ENCODE measurements at places on chromosomes 2 and 18.

DNA sequence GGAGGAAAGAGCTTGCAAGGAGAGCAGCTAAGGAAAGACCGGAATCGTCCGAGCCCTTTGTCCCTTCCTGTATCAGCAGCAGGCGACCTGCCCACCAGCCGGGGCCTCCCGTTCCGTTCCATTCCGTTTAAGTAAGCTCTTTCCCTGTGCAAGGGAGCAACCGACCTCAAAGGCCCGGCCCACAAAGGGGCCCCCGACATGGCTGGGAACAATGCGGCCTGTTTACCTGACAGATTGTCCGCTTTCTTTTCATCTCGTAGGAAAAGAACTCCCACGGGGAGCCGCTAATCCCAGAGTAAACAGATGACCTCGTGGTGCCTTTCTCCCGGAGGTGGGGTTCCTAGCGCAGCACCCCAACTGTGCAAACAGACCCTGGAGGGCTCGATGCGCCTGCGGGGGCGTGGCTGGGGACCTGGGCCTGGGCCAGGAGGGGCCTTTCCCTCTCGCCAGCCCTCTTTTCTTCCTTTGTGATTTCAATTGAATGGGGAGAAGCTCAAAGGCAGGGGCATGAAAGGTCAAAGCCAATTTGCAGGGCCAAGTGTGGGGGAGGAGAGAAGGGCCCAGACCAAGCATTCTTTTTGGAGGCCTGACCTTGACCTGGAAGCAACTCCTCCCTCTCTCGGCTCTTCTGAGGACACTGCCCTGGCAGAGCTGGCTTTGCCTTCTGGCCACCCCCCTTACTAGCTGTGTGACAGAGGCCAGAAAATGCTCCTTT, 120.2 kb downstream of the INHBB start:
- DNase-seq: peak; percentile 32

DNA sequence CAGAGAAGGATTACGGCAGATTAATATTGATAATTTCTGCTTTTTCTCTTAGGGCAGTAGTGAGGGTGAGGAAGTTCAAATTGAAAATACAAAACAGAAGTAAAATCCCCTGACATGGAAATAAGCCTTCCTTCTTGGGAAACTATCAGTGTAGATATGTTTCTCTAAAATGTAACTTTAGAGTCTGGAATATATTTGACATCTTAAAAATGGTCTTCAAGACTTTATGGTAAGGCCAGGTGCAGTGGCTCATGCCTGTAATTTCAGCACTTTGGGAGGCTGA, 33.0 kb downstream of the INPP5D start:
- no peak for DNase-seq

DNA sequence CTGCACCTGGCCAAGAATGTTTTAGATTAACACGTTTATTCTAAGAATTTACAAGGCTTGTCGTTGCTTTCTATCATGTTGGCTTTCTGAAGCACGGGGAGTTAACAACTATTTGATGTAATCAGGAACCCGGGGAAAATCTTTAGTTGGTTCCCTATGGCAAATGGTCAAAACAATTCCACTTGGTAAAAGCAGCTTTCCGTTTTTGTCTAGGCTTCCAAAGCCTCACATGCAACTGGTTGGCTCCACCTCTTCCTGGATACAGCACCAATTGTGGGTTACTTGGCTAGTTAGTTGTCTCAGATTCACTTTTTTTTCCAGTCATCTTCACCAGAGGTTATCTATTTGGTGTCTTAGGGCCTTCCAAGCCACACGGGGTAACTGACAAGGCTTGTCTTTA, 2.8 kb downstream of the COLEC12 start:
- DNase-seq: no peak

DNA sequence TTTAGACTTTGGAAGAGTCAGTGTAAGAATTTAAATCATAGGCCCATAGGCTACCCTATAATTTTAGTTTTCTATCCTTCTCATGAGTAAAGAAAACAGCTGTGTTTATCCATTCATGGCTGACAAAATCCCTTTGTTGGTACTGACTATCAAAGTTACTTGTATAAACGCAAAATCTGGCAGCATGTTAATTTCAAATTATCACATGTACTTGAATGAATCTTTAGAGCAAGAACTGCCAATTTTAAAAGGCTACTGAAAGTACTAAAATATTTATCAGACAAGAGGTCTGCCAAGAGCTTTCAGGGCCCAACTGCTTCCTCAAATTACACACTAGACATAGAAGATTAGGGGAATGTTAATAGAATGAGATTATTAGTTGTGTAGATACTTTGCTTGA, 66.6 kb downstream of the MYL12B start:
- DNase-seq: no peak

GRCh38 chr18:38895560-38895959, 1330.0 kb upstream of the CELF4 start:
- no peak for DNase-seq

DNA sequence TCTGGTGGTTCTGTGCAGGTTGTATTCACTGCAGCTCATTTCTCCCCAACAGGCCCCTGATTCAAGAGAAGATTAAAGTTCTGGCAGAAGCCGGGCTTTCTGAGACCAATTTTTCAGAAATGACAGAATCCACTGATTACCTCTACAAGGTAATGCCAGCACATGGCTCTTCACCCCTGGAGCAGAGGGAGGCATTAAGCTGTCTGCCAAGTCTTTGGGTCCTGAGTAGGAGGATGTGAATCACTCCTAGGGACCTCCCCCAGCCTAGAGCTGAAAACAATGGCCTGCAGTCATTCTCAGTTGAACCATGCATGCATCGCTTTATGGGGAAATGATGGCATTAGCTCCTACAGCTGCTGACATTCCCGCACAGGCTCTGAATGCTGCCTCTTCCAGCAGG, 20.5 kb upstream of the RPL37A start:
- DNase-seq: no peak

DNA sequence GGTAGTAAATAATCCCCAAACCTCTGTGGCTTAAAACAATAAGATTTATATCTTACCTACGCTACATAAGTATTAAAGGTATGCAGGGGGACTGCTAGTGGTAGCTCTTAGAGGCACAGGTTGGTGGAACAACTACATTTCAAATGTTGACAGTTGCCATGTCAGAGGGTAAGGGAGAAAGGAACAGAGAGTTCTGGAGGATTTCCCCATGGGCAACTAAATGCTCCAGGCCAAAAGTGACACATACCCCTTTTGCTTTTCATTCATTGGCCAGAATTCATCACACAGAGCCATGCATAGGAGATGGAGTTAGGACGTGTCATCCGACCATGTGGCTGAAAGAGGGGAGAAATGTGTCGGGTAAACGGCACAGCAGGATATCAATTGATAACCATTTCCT, 133.2 kb downstream of the NAPG start:
- DNase-seq: no peak

- no peak for DNase-seq
Measured at GRCh38 chr2:65779021-65779420, 346.6 kb upstream of the SPRED2 start.

DNA sequence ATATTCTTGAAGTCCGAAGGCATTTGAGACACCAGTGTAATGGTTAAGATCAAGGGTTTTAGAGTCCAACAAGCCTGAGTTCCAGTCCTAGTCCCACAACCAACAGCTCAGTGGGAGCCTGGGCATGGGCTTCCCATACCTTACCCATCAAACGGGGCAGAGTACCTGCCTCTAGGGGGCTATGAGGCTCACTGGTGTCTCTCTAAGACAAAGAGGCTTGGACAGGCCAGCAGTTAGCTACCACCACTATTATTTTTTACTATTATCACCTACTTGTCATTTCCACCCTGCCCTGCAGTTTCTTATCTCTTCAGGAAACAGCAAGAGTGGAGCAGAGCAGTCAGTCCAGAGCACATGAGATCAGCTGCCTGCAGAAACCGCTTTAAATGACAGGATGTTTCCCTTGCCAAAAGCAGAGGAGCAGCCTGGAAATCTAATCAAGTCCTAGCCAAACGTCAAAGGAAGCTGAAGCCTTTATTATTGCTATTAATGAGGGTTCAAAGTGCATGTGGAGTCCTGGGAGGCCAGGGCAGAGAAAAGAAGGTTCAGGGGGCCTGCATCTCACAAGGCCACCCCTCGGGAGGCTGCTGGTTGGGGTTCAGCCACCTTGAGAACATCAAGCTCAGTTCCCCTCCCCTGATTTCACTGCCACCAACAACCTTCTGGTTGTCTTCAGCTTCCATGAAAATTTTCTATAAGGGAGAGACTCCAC, 66.6 kb downstream of the STPG4 start:
- no peak for DNase-seq

- no peak for DNase-seq
Measured at GRCh38 chr2:62550461-62550860, 44.5 kb upstream of the TMEM17 start.

DNA sequence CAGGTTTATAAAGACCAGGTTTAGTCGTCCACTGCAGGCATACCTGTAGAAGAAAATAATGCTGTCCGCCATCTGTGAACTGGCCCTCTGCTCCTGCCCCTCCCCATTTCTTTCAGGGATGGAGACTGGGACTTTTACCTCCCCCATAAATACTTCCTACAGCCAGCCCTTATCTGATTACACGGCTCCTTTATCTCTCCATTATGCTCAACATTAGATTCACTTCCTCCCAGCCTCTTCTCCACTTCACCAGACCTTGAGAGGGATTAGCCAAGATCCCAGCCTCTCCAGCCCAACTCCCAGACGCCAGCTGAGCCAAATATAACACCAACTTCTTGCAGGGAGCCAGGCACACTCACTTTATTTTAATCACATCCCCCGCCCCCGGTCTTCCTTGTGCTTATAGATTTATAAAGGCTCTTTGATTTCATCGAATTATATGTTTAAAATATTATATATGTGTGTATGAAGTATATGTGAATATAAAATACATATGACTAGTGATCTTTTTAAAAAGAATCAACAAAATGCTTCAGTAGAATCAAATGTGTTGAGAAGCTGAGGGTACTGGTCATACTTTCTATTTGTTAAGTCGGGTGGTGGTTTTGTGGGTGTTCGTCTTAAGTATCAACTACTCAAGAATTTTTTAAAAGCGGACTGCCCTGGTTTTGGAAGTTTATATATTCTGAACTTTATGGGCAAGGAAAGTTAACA, 81.0 kb downstream of the SPRED2 start:
- DNase-seq: no peak

DNA sequence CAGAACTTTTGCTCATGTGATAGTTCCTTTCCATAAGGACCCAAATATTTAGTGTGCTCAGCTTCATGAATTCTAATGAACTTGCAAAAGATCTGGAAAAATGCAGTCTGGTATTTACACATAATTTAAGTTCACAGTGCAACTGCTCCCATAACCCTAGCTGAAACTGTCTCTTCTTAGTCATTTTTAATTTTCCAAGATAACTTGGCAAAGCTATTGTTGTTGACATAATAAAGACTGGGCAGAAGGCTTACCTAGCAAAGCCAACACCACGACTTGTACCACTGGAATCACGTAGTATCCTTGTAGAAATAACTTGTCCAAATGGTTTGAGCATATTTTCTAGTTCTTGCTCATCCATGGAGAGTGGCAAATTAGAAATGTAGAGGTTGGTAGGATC, 103.0 kb upstream of the ITGB6 start:
- no peak for DNase-seq

DNA sequence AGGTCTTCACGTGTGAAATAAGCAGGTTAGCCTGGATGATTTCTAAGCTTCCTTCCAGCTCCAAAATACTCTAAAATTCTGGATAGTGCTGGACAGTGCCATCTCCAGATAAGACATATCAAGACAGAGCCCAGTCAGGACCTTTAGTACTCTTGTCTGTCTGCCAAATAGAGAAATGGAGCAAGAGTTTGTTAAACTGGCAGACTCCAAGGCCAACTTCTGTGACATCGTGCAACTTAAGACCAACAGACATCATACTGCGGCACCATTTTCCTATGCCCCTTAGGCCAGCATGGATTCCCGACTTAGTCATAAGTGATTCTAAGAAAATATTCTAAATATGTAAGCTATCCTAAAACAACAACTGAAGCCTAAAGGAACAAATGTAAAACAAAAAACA, 118.6 kb downstream of the RBMS1 start:
- no peak for DNase-seq

DNA sequence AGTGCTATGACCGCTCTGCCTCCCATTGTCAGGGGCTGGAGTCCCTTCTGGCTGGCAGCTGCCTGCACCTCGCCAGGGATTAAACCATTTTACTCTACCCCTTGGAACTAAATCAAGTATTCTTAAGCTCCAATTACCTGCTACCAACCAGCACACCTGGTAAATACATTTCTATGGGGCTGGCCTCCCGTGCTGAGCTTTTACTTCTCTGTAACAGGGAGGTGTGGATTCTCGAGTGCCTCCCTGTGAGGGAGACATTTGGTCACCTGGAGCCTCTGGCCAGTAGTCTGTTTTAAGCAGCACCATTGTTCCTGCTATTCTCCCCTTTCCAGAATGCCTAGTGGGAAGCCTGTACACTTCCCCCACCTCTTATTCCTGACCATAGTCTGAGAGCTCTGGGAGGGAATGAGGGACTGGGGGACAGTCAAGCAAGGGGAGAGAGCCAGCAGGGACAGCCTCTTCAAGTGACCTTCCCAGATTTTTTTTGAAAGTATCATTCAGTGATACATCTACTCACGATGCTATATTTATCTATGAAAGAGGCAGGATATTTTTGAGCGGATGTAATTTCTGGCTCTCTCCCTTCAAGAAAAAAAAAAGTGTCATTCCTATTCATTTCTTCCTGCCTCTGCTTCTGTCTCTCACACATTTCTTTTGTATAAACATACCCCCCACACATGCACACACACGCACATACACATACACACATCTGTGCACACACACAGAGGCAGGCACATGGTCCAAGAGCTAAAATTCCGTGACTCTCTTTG, 112.8 kb downstream of the CAPN13 start:
- DNase-seq: no peak

DNA sequence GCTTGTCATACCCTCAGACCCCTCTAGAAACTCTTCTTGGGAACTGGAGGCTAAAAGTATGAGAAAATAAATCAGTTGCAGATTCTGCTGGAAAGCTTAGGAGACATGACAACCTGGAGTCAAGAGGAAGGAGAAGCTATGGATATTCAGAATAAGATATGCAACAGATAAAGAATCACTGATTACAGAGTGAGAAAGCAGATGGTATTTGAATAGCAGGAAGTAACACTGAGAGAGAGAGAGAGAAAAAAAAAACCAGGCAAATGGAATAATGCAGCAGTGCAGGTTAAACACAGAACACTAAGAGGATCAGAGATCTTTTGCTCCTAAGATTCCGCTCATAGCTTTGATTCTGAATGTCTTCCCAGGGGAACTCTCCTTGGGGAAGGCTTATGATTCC, 1284.1 kb upstream of the NXPH2 start:
- no peak for DNase-seq

- DNase-seq: no peak
Measured at GRCh38 chr18:24536834-24537233, 76.4 kb downstream of the HRH4 start.
